ENCODE measurements at places on chromosomes 1 and 21.

DNA sequence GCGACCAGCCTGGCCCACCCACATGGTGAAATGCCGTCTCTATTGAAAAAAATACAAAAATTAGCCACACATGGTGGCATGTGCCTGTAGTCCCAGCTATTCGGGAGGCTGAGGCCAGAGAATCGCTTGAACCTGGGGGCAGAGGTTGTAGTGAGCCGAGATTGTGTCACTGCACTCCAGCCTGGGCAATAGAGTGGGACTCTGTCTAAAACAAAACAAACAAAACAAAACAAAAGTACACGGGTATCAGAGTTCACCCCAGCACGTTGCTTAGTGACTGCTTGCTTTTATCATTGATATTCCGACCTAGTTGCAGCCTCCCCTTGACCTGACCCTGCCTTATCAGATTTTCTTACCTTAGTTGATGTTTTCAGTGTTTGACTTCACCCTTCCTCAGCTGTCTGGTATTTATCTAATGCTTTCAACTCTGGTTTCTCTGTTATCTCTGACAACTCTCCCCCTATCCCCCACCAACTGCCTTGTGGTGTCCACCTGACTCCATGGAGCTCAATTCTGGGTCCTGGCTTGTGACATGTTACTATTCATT lies 5.1 kb downstream of the TLCD4 start:
- DNase-seq: no peak

GRCh38 chr1:172452536-172453152 lies 8.8 kb upstream of the PIGC start:
- DNase-seq: no peak

GRCh38 chr1:208165659-208166058 lies 78.5 kb downstream of the PLXNA2 start:
- DNase-seq: no peak

DNA sequence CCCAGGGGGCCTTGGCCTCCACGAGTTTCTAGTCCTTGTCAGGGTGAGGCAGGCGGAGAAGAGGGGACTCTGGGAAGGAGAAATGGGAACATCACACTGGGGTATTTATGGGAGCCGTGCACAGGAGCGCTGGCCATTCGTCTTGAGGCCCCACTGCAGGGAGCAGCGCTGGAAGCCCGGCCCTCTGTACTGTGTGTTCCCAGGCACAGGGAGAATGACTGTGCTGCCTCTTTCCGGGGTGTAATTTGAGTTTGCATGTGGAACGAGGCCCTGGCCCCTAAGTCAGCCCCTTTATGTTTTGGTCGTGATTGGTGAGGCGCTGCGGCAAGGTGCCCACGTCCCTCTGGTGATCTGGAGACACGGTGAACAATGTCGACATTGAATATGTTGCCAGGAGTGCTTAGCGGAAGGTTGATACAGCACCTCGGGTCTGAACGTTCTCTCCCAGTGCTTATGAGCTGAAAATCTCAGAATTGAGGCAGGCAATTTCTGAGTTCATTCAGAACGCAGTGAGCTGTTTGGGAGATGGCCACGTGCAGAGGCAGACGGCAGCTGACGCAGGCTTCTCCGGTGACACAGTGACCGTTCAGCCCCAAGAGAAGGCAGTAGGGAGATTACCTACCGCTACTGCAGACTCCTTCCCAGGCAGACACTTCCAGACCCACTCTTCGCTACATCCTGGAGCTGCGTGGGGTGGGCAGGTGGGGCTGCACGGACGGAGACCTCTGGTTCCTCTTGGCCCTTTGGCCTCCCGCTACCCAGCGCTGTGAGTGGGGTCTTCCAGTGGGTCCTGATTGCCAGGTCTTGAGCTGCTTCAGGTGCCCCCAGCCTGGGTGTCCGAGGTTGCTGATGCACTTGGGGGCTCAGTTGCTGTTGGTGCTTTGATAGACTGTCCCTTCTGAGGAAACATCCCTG lies 265.8 kb downstream of the CAMTA1 start:
- DNase-seq: no peak

DNA sequence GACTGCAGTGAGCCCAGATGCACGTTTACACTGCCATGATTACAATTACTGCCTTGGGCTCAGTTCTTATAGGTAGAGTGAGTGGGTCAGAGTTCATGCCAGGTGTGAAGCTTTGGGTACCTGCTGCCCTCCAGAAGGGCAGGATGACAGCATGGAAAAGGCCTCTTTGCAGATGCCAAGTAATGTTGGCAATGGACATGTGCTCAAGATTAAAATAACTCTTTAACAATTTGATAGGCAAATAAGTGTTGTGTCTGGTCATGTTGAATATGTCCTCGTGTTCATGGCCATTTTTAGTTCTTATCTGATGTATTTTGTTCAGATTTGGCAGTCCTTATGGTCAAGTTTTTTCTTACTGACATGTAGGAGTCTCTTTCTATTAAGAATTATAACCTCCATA lies 34.8 kb downstream of the S100B start:
- DNase-seq: no peak

- no peak for DNase-seq
Measured at GRCh38 chr1:234489698-234490077, 10.7 kb upstream of the TARBP1 start.

- DNase-seq: no peak
Measured at GRCh38 chr1:172778456-172779455, 119.9 kb downstream of the FASLG start.

GRCh38 chr1:239803781-239804180 lies 287.9 kb upstream of the FMN2 start:
- no peak for DNase-seq

DNA sequence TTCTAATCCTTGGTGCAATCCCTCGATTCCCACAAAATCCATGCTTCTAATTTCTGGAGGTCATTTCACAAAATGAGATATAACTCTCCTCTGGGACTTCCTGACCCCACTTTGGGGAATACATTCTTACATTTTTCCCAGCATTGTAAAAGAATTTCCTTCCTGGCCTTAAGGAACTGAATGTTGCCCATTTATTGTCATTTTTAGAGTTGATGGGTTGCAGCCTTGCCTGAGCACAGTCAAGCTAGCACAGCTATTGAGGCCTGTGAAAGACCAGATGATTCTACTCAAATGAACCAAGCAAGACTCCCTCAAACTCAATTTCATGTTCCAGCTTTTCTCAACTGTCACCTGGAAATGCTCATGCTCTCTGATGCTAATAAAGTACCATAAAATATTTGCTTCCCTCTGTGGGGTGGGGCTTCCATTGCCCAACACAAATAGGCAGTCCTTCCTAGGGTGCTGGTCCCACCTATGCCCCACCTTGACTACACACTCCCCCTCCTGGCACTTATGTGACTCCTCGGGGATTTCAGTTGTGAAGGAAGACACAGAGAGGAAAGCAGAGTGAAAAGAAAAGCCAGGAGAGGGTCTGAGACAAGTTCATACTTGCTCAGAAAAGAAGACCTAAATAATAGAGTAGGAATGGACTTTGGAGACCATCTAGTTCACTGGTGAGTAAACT lies 24.0 kb upstream of the CDC7 start:
- DNase-seq: no peak

DNA sequence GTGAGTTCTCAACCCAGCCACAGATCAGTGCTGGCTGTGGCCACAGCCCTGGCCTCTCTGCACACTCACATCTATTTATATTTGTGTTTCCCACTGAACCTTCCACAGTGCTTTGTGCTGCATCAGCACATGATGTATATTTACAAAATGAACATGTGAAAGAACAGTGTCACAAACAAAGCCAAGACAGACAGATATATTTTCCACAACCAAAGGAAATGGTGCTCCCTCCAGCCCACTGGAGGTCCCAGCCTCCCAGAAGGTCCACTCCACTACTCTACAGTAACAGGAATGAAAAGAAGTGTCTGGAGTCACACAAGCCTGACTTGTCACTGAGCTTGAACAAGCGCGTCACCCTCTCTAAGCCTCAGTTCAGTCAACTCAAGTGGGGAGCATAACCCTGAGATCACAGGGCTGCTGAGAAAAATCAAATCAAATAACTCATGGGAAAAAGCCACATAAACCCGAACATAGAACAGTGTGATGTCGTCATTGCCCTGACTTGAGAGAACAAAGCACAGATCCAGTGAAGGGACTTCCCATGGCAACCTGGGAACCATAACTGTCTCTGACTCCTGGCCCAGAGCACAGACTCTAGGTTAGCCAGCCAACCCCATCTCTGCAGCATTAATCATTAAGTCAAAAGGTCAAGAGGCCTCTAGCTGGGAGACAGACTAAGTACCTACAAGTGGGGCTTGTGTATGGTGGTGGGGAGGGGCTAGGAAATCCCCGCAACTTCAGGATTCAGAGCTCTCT lies 121.2 kb downstream of the TRABD2B start:
- DNase-seq: peak; percentile 59

GRCh38 chr1:233340031-233340555 lies 12.6 kb downstream of the MAP3K21 start:
- DNase-seq: no peak

- DNase-seq: no peak
Measured at GRCh38 chr1:226873771-226874578, 3.6 kb downstream of the PSEN2 start.

DNA sequence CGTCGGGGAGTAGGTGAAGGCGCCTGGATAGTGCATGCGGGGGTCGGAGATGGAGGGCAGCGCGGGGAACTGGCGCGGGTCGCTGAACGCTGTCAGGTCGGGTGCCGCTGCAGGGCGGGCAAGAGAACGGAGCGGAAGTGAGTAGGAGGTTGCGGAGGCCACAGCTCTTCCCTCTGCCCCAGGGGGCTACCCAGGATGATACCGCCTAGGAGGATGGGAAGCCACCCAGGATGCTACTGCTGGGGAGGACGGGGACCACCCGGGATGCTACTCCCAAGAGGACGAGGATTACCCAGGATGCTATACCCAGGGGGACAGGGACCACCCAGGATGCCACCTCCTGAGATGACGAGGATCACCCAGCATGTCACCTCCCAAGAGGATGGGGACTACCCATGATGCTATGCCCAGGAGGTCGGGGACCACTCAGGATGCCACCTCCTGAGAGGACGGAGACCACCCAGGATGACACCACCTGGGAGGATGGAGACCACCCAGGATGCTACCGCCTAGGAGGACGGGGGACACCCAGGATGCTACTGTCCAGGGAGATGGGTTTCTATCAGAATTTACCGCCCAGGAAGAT lies 123.8 kb downstream of the CLIC6 start:
- DNase-seq: no peak

GRCh38 chr1:175536369-175536768 lies 207.0 kb downstream of the TNR start:
- no peak for DNase-seq

DNA sequence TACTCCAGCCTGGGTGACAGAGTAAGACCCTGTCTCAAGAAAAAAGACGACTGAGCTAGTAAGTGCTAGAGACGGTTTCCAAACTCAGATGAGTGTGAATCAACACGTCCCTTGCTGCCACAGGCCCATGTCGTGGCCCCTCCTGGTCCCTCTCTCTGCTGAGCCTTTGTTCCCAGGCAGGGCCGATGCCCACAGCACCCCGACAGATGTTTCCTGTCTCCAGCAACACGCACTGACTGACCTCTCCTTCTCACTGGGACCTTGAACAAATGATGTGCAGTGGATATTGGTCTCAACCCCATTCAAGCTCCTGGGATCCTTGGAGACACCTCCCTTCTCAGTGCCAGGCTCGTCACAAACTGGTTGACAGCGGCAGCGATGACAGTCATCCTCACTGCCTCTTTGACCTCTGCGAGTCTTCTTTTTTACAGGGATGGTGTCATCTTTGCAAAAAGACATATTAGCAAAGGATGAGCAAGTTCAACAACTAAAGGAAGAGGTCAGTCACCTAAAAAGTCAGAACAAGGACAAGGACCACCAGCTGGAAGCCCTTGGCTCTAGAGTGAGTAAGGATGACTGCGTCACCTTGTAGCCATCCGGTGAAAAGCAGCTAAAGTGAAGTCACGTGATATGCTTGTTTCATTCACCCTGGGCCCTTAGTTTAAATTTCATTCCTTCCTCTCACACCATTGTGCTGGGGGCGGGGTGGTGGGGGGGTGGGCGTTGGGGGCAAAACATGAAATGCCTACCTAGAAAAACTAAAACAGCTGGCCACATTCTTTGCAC lies 65.8 kb downstream of the FHAD1 start:
- DNase-seq: no peak

- no peak for DNase-seq
Measured at GRCh38 chr21:18493422-18493821, 89.8 kb upstream of the TMPRSS15 start.

DNA sequence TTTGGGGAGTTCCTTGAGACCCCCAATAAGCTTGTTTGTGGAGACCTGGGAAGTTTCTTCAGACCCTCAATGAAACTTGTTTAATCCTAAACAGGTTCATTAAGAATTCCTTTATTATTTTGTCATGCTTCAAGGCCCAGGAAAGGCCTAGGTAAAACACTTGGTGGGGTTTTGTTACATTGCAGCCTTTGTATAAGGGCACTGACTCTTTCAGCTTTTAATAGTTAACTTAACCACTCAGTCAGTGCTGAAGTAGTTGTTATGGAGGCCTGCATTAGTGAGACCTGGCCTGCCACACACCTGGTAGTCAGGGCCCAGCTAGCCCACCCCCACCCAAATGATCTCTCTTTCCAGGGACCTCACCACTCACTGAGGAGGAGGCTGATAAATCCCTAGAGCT lies 103.7 kb downstream of the FCRL5 start:
- no peak for DNase-seq

- no peak for DNase-seq
Measured at GRCh38 chr1:6614929-6615785, 1.6 kb downstream of the PHF13 start.

GRCh38 chr1:238101923-238102322 lies 211.2 kb upstream of the ZP4 start:
- DNase-seq: no peak

DNA sequence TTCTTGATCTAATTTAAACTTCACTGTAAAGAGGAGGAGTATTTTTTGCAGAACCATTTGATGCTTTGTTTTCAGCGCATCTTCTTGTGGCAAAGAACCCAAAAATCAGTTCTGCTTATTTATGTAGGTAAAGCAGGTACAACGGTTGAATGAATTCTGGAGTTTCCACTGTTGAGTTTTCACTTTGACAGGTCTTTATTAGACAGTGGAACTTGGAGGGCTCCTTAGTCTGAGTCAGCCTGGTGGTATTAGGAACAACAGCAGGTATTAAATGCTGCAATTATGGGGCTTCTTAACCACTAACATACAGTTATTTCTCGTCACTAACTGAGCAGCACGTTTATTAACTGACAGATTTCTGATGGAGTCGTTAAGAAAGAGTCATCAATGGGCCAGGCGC lies 1.2 kb downstream of the LRIG2 start:
- DNase-seq: no peak
